LNCaP clone FGC (cell line): ENCODE measurements at places on chromosomes 4 and X.
A peak's percentile ranks its signal among the peaks of the same experiment; 100 is the strongest.

GRCh38 chrX:9906919-9907318, 60.2 kb upstream of the CLDN34 start:
- peak; percentile 7 for DNase-seq

DNA sequence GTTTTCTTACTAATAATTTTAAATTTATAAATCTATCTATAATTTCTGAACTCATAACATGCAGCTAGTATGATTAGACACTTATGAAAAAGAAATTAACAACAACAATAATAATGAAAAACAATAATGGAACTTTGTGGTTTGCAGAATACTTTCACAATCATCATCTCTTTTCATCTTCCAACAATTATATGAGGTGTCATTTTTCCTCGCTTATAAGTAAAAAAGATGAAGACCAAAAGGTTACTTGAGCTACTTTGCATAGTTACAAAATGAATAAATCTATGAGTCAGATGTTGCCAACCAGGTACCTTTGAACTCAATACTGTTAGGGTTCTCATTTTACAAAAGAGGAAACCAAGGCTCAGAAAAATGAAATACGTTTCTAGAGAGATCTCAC, 98.5 kb upstream of the ELOVL6 start:
- no peak for DNase-seq

- DNase-seq, result no peak
Observed at GRCh38 chrX:85065512-85066198, 62.0 kb downstream of the APOOL start.

GRCh38 chr4:118173126-118173525, 138.8 kb downstream of the NDST3 start:
- DNase-seq, result no peak

DNA sequence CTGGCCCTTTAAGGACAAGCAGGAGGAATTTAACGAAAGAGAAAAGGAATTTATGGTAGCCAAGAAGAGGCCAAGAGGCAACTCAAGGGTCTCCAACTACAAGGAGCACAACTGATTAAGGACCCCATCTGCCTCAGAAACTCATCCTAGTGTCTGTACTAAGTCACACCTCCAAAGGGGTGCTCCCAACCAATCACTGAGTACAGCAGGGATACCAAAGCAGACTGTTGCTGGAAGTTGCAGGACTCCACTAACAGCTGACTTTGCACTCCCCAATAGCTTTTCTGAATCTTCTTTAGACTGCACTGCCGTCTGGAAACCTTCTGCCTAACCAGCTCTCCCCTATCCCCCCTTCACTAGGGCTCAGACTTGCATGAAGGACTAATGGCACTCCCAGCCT, 50.6 kb downstream of the ATP11C start:
- DNase-seq, result no peak

GRCh38 chr4:94175553-94176261, 32.0 kb upstream of the SMARCAD1 start:
- no peak for DNase-seq

GRCh38 chr4:168039593-168039992, 52.7 kb upstream of the ANXA10 start:
- no peak for DNase-seq

DNA sequence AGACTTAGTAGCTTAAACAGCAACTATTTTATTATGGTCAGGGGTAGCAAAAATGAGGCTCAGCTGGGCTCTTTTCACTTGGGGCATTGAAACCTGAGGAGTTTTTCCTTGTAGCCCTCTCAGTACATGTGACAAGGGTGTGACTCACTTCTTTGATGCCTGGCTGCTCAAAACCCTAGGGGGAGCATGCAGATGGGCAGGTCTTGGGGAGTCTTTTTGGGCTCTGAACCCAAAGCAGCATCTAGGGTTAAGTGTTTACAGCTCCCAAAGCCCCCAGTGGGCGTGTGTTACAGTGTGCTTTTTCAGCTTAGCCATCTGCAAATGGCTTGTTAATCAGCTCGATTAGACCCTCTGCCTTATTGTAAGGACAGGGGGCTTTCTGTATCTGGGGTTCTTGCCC, 1752.7 kb downstream of the PCDH7 start:
- DNase-seq, result no peak

GRCh38 chrX:39904816-39905537, 192.8 kb downstream of the BCOR start:
- DNase-seq, result no peak

DNA sequence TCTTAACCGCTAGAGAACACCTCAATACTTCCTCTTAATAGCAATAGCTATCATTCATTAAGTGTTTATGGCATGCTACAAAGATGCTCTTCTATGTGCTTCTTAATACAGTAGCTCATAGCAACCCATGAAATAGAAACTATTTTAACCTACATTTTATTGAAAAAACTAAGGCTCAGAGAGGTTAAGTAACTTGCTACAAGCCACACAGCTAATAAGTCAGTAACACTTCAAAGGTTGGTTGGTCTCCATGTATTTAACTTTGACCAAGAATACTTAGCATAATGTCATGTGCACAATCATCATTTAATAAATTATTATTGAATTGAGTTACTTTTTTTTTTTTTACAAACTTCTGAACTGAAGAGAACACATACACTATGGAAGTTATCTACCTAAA, 36.1 kb downstream of the IL13RA1 start:
- no peak for DNase-seq

DNA sequence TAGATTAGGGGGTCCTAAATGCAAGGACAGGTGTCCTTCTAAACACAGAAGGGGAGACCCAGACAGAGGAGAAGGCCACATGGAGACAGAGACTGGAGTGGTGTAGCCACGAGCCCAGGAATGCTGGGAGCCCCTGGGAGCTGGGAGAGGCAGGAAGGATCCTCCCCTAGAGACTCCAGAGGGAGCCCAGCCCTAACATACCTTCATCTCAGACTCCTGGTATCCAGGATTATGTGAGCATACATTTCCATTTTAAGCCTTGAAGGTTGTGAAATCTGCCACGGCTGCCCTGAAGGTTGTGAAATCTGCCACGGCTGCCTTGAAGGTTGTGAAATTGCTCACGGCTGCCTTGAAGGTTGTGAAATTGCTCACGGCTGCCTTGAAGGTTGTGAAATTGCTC, 148.4 kb downstream of the ASMT start:
- DNase-seq, result no peak

GRCh38 chrX:40996886-40997530, 88.2 kb upstream of the USP9X start:
- peak; percentile 46 for DNase-seq
